ENCODE measurements at places on chromosomes 11 and 22. TPM values are rescaled to one million over a fixed set of nuclear protein-coding genes. Genes with fewer than 3 reads are reported as not detected.

- DNase-seq = no peak
These were observed 20.2 kb downstream of the OTUB1 start for GRCh38 chr11:64006398-64006797.

GRCh38 chr22:30228509-30229359, 17.8 kb downstream of the LIF start:
- no peak for DNase-seq

YPEL4 gene
- not detected for total RNA-seq

RAPSN gene
- total RNA-seq = 0.38 TPM

PAAF1 gene
- 8.8 TPM for total RNA-seq

MRPL40 gene
- total RNA-seq = 14.6 TPM

Measured in esophagus squamous epithelium (tissue), 5 donors.